ENCODE measurements at places on chromosomes 2 and 18.

DNA sequence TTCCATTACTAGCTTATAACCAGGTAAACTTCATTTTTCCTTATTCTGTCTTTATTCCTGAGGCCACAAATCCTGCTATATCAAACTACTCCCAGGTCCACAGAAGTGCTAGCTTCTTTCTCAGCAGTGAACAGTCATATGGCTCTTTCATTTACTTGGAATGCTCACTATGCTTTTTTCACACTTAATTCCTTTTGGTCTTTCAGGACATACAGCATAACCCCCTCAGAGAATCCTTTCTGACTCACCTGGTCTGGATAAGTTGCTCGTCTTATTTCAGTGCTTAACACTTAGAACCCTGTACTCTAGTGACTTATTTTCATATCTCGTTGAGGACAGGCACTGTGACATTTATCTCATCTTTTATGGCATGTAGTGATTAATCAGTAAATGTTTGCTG lies 325.0 kb upstream of the UBE2E3 start:
- DNase-seq = no peak

DNA sequence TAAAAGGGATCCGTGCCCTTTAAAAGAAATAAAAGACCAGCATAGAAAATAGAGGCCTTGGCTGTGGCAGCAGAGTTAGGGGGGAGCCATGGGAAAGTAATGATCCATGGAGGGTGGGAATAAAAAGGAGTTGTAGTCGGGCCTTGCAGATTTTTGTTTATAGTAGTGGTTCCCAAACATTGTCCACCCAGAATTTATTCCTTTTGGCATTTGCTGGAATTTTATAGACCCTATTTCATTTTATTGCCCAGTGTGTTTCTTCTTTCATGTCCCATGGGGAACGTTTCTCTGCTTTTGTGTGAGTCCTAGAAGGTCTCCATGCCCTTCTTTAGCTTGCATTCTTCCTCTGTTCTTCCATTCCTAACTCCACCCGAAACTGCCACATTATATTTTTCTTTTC lies 222.2 kb downstream of the LTBP1 start:
- no peak for DNase-seq

GRCh38 chr2:118292991-118293390 lies 204.7 kb downstream of the INSIG2 start:
- DNase-seq = no peak

DNA sequence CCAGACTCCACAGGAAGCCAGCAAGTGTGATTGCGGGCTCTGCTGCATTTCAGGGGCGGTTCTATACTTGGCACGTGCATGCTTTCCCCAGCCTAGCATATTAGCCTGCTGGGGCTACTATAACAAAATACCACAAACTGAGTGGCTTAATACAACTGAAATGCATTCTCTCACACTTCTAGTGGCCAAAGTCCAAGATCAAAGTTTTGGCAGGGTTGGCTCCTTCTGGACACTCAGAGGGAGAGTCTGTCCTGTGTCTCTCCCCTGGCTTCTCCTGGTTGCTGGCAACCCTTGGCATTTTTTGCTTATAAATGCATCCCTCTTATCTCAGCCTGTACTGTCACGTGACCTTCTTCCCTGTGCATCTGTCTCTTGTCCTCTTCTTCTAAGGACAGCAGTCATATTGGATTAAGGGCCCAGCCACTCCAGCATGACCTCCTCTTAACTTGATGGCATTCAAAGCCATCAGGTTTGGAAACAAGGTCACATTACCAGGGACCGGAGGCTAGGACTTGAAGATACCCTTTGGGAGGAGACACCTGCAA lies 138.7 kb downstream of the RNF152 start:
- DNase-seq = no peak

DNA sequence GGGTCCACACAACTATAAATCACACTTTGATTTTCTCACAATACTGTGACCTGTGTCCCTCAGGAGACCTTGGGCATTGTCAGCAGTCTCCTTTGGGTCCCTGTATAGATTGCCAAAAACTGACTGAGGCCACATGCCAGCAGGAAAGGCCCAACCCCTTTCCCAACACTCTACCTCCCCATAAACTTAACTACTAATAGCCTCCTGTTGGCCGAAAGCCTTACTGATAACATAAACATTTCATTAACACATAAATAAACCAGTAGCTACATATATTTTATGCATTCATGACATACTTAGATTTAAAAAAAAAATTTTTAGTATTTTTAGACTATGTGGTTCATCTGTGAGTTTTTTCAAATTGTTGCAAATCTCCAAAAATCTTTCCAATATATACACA lies 153.5 kb downstream of the ARL4C start:
- DNase-seq = no peak

GRCh38 chr2:56757884-56758545 lies 574.2 kb downstream of the CCDC85A start:
- DNase-seq = no peak
